Chondrocyte (in vitro differentiated cells): ENCODE measurements at places on chromosomes 2 and 18. TPM values are rescaled to one million over a fixed set of nuclear protein-coding genes. Genes with fewer than 3 reads are reported as not detected.

DNA sequence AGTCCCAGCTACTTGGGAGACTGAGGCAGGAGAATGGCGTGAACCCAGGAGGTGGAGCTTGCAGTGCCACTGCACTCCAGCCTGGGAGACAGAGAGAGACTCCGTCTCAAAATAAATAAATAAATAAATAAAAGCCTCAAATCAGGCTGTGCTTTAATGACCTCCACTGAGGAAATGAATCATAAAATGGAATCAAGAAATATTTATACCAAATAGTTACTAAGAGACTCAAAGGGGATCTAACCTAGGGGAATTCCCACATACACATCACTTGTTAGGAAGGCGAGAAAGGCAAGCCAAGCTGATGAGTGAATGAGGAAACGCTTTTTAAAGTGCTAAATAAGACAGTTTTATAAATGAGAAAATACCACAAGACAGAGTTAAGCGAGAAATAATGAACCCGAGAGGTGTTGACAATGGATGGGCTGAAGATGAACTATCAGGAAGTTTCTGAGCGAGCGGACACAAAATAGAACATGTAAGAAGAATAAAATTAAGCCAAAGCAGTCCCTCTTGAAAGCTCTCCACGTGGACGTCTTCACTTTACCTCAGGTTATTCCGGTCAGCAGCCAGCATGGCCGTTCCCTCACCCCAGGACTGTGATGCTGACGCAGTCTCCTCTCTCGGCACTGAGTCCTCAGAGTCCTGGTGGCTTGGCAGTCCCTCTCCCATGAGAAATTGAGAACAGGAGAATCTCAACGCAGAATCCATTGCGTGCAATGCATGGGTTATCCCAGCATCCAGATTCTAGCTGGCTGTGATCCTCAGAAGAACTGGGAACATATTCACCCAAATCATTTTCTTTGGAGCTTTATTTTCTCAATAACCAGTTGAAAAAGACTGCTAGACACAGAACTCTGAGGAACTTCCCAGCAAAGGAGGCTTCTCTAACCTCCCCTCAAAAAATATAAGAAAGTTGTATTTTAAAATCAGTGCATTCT, 22.3 kb downstream of the PXDN start:
- peak overlapping the region; percentile 58 for H3K4me3 ChIP-seq
- no peak for DNase-seq
- H3K36me3 ChIP-seq: no peaks in the 10 kb centered on the region
- peaks cover 13% of the 10 kb centered on the region for H3K4me1 ChIP-seq
- H3K27ac ChIP-seq: no peak overlapping the region

DNA sequence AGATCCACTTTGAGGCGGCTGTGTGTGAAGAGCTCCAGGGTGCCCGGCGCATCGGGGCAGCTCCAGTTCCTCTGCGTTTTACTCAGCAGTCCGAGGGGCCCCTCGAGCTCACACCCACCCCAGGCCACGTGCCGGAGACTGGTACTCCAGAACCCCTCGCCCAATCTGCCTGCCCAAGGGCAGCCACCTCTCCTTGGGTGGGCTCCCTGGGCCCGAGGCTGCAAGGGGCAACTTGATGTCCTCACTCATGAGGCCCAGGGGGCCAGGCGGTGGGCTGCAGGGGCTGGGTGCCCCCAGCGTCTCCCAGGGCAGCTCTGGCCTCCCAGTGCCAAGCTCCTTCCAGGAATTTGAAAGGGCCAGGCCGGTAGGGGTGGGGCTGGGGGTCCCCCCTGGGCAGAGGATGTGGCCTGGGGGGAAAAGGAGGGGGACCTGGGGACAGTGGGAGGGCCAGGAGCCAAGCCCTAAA, 16.7 kb downstream of the RAMP1 start:
- peak overlapping the region; percentile 65 for H3K27ac ChIP-seq
- H3K27me3 ChIP-seq: no peaks in the 10 kb centered on the region
- peaks cover 66% of the 10 kb centered on the region for H3K4me1 ChIP-seq
- H3K36me3 ChIP-seq: peaks cover 12% of the 10 kb centered on the region
- H3K4me3 ChIP-seq: no peak overlapping the region

DNA sequence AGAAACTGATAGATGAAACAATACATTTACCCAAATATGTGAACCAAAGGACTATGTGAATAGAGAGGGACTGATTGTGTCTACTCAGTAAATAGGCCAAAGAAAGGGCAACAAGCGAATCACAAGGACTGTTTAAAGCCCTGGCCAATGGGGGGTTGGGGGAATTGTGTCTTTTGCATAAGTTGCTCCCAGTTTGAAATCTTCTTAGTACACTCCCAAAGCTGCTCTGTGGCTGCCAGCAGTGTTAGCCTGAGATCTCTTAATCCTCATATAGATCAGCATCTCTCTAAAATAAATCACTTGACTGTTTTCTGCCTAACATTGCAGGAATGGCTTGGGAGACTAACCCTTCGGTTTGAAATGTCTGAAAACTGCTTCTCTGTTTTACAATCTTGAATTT, 236.4 kb downstream of the PLCL1 start:
- H3K27ac ChIP-seq: no peak overlapping the region
- no peak overlapping the region for H3K4me3 ChIP-seq
- no peaks in the 10 kb centered on the region for H3K36me3 ChIP-seq
- no peak for DNase-seq
- H3K4me1 ChIP-seq: no peaks in the 10 kb centered on the region

Gene ARHGAP28
- 17.9 to 25.1 TPM (median 18.1 TPM) in 3 replicates for total RNA-seq

Gene C1GALT1C1L
- total RNA-seq: not detected in 3 replicates

Gene SERPINB12
- not detected in 3 replicates for total RNA-seq

Gene ITGA4
- 21.3 to 23.0 TPM (median 21.5 TPM) in 3 replicates for total RNA-seq

Gene CCDC141
- total RNA-seq: not detected in 3 replicates
